LNCaP clone FGC (cell line): ENCODE measurements at places on chromosomes 16 and 17.

- DNase-seq: no peak
These were observed 190.8 kb upstream of the NLRP1 start for GRCh38 chr17:5775098-5775497.

GRCh38 chr16:57256601-57257395 is 11.7 kb downstream of the ARL2BP start:
- no peak for DNase-seq

GRCh38 chr17:5035315-5035714 is at the start of gene SLC52A1:
Gene SLC52A1, minus strand, starts transcription at chr17:5035426. Its CDS starts 820 bp downstream, at chr17:5034606.
- DNase-seq: no peak

GRCh38 chr16:79284766-79285165 is 315.8 kb downstream of the MAF start:
- no peak for DNase-seq

GRCh38 chr16:54199487-54200160 is 87.0 kb downstream of the IRX3 start:
- no peak for DNase-seq

DNA sequence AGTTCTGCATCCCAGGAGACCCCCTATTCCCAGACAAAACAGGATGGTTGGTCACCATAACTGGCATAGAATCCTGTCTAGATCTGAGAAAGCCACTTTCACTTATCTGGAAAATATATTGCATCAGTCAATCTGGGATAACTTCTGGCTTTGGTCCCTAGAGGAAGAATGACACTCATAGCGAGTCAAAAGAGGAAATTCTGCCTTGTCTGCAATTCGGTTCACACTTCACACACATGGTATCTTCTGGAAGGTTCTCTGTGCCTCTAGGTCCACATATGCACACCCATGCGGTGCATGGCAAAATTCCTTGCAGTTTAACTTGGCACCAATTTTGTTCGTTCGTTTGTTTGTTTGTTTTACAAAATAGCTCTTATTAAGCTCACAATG is 49.2 kb upstream of the WSCD1 start:
- no peak for DNase-seq

GRCh38 chr17:59767176-59767575 is 59.7 kb downstream of the VMP1 start:
- no peak for DNase-seq

DNA sequence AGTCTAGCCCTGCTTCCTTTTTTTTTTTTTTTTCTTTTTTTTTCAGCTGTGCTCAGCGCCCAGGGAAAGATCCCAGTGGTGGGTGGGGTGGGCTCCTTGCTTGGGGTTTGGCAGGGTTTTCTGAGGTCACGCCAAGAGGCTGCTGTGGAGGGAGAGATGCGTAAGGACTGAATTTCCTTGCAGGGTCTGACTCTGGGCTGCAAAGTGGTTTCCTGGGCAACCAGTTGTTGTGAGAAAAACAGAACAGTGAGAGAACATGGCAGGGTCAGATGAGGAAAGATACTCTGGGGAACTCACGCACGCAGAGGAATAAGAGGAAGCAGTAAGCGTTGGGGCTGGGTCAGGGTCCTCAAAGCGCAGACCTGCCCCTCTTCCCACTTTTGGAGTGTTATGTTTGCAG is 119.5 kb downstream of the IRF8 start:
- DNase-seq: no peak
